Vagina (tissue), 2 donors: ENCODE measurements at places on chromosomes 16 and 17.

- no peak for DNase-seq
These were observed 53.7 kb downstream of the NT5M start for GRCh38 chr17:17356931-17357270.

GRCh38 chr17:67585077-67585602, 132.6 kb upstream of the NOL11 start:
- no peak for DNase-seq

DNA sequence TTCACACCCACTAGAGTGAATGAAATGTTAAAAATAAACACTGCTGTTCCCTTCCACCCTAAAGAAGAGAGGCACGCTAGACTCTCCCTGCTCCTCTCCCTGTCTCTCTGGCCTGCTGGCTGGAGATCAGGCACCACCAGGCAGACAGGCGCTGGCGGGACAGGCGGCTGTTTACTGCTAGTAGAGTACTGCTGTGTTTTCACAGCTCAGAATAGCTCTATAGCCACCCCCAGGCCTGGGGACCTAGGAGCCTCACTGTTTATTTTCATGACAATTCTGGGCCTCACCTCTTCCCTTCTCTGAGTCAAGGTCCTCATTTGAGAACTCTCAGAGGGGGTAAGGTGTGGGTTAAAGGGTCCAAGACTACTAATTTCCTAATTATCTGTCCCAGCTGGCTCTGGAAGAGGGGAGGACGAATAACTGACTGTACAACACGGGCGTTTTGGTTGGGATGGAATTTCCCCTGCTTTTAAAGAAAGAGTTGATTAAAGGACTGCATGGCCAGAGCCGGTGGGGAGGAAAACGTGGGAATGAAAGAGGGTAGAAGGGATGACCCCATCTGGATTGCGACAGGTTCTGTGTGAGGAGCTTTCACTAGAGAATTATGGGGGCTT, 9.0 kb upstream of the G6PC1 start:
- no peak for DNase-seq

DNA sequence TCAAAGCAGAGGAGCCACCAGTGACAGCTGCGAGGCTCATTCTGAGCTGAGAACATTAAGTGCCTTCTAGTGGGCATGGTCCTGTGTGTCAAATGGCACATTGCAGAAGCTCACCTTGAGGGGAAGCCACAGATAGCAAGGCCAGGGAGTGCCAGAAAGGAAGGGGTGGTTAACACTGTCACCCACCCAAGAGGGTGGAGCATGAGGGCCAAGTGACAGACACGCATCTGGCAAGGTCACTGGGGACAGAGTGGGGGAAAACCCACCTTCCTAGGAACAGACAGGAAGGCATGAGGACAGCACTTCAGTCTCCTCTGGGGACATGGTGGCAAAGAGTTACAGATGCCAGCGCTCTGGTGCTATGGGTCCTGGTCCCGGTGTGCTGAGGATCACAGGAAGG, 22.1 kb downstream of the NUBP1 start:
- no peak for DNase-seq

GRCh38 chr17:29363716-29364115, 26.4 kb upstream of the TAOK1 start:
- no peak for DNase-seq

GRCh38 chr17:17120294-17120693, 78.0 kb downstream of the MPRIP start:
- no peak for DNase-seq

DNA sequence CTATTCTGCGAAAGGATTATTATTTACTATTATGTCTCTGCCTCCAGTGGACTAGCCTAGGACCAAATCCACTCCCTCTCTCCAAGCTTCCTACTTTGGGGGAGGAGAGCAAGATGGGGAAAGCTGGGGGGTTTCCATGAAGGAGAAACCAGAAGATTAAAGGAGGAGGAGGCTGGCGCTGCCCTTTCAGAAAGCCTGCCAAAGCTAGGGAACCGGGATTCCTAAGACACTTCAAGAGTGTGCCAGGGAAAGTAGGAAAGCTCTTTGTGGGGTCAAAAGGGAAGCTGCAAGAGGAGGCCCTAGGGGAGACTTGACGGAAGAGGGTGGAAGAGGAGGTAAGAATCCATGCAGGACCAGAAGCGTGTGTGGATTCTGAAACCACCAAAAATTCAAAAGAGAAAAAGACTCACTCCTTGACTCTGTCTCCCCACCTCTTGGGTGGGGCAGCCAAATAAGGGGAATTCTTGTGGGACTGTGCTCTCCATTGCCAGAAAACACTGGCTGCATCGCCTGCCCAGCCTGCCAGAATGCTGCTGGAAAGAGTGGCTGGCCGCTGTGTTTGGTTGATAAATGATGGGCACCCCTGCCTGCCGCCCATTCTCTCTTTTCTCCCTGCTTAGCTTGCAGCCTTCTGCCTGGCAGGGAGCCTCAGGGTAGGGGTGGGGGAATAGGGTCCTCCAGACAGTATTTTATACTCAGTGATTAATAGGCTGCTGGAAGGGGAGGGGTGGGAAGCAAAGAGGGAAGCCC, 11.8 kb upstream of the KAT7 start:
- DNase-seq: no peak

DNA sequence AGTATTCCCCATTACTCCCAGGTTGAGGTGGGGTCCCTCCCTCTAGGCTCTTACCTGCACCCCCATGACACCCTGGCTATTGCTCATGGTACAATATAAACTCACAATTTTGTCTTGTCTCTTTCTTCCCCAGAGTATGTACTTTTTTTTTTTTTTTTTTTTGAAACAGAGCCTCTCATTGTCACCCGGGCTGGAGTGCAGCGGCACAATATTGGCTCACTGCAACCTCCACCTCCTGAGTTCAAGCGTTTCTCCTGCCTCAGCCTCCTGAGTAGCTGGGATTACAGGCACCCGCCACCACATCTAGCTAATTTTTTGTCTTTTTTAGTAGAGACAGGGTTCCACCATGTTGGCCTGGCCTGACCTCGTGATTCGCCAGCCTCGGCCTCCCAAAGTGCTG, 8.5 kb downstream of the KANSL1 start:
- no peak for DNase-seq

DNA sequence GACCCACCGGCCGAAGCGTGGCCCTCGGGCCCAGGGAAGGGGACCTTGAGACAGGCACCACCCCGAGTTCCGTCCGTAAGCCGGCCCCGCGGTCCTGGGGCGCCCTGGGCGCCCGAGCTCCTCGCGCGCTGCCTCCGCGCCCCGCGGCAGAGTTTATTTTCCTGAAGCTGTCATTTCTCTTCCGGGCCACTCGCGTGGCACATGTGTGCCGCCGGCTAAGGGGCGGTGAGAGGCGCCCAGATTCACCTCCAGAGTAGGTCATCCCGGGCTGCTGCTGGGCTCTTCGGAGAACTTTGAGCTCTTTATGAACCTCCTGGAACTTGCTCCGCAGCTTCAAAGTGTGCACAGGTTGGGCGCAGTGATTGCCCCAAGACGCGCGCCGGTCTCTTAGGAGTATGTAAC, 489 bp downstream of the ZC3H18 start:
- DNase-seq: no peak

DNA sequence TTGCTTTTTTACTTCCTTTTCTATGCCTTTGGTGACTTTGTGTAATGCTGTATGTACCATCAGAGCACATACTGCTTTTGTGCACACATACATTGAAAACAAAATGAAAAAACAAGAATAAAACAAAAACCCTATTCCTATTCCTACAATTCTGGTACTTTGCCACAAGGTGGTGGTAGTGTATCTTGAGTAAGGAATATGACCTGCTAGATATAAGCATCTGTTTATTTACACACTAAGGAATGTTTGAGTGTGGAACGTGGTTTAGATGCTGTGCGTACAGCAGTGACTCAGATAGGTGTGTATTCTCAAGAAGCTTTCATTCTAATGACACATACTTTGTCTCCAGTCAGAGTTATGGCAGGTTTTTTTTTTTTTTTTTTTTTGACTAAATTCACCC, 606.2 kb downstream of the WWOX start:
- no peak for DNase-seq

- DNase-seq: no peak
These were observed 2.7 kb downstream of the SRRM2 start for GRCh38 chr16:2755158-2755557.

DNA sequence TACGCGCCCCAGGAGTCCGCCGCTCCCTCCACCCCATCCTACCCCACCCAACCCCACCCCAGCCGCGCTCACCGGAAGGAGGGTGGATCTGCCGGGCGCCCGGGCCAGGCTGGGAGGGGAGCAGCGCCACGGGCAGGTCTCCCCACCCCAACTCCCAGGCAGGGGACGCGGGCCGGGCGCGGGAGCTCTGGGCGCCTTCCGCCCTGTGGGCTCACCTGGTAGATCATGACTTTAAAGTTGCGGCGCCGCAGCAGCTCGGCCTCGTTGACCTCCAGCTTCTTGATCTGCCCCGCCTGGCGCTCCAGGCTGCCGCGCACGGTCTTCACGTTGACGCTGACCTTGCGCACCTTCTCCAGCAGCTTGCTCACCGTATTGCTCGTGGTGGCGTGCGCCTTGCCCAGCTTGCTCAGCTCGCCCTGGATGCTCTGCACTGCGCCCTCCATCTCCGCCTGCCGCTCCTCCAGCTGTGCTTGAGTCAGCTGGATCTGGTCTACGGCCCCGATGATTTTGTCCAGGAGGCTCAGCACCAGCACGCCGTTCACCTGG, 571 bp downstream of the CAVIN1 start:
- DNase-seq: no peak

- no peak for DNase-seq
These were observed 469.6 kb upstream of the HSBP1 start for GRCh38 chr16:83338138-83338537.

GRCh38 chr17:2958706-2959222, 104.6 kb downstream of the OR1D5 start:
- no peak for DNase-seq

DNA sequence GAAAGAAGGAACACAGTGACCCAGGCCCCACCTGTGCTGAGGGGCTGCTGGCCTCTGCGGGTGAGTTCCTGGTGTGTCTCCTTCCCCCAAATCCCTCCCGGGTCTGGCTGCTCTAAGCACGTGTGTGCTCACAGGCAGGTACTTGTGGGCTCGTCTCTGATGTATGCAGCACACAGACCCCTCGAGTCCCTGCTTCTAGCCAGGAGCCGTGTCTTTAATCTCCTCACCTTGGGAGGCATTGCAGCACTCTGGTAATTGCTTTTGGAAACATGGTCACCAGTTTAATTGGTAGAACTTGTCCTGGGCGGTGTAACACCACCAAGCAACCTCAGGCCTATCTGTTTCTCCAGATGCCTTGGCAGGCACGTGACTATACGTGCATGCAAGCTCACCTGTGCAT, 8.8 kb upstream of the RPL38 start:
- DNase-seq: no peak

GRCh38 chr16:28897826-28898225, 19.5 kb downstream of the ATP2A1 start:
- no peak for DNase-seq

DNA sequence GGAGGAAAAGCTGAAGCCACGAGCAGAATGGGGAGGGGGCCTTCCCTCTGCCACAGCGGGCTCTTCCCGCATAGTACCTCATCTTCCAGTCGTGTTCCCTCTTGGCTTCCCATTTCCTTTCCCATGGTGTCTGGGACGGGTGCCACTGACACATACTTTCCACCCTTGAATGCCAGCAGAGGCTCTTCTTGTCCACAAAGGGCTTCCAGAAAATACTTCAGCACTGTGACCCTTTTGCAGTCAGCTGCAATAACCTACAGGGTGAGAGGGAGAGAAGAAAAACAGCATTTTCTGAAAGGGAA, 30.7 kb downstream of the HIC1 start:
- no peak for DNase-seq

DNA sequence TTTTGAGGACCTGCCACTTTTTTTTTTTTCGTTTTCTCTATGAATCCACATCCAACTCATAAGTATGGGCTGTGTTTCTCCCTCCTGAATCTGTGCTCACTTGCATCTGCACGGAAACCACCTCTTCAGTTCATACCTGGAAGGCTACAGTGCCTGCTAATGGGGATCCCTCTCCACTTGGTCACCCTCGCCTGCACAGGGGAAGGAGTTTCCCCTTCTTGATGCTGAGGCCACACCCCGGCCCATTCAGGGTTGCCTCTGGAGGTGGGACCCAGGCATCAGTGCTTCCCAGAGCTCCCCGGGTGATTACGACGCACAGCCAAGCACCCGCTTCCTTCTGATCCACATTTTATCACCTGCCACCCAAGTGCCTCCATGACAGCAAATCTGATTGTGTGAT, 85.9 kb upstream of the TBC1D3K start:
- DNase-seq: no peak

- no peak for DNase-seq
These were observed 80.4 kb downstream of the CDYL2 start for GRCh38 chr16:80723981-80724380.

GRCh38 chr17:75878174-75878998, at the start of gene TRIM47:
TSS of gene TRIM47 (minus strand) at chr17:75878581. CDS start at chr17:75878548, 33 bp downstream.
- no peak for DNase-seq

- DNase-seq: no peak
These were observed 5.2 kb downstream of the ITPRIPL2 start for GRCh38 chr16:19118938-19119431.

- DNase-seq: no peak
These were observed 8.0 kb upstream of the AKTIP start for GRCh38 chr16:53511084-53511402.

- DNase-seq: no peak
These were observed 59.9 kb downstream of the SEC14L1 start for GRCh38 chr17:77200711-77201110.

DNA sequence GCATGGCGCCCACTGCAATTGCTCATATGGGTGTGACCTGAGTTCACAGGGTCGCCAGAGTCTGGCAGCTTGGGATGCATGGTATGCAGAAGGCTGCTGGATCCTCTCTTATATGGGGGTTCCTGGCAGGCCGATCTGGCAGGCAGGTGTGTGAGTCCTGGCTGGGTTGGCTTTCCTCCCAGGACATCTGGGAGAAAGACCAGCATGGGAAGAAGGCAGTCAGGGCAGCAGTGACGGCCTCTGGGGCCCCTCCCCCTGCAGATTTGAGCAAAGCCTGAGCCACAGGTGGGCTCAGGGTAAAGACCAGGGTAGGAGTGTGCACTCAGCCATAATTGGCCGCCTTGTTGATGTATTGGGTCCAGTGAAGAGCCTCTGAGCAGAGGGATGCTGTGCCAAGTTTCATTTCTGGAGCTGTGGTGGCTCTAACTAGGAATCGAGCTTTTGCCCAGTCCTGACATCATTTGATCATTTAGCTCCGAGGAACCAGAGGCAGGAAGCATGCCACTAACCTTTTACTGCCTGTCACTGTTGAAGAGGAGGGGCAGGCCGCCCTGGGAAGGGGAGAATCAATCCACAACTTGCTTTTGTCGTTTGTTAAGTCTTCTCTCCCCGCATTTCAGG, 174.3 kb downstream of the CCDC182 start:
- no peak for DNase-seq

DNA sequence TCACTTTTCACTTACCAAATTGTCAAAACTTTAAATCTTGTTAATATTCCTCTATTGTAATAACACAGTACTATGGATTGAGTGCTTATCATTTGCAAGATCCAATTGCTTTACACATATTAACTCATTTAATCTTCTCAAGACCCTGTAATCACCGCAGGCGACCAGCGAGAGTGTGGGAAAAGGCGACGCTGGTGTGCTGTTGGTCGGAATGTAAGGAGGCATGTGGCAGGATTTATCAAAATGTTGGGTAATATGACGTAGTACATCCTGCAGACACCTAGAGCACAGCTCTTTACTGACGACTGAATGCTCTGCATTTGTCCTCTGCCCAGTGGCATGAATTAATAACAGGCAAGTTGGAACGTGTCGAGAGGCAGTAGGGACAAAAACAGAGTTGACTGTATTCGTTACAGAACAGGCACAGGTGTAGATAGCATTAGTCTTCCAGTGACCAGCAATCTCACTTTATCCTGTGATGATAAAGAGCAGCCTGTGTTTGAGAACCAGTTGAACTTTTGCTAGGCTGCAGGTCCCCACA, 80.3 kb downstream of the TNRC6C start:
- no peak for DNase-seq
